Sigmoid colon (tissue), 7 donors: ENCODE measurements at places on chromosomes 12 and 14. TPM values are rescaled to one million over a fixed set of nuclear protein-coding genes. Genes with fewer than 3 reads are reported as not detected.

AMDHD1 gene
- total RNA-seq: 1.1 TPM

SDSL gene
- 1.9 TPM for total RNA-seq

MYBPC1 gene
- 0.16 TPM for total RNA-seq

PRKCH gene
- 10.0 TPM for total RNA-seq

OASL gene
- 0.41 TPM for total RNA-seq
